ENCODE measurements at places on chromosomes 3 and 15.

GRCh38 chr3:123740391-123740822 is 143.7 kb downstream of the MYLK start:
- DNase-seq = no peak

DNA sequence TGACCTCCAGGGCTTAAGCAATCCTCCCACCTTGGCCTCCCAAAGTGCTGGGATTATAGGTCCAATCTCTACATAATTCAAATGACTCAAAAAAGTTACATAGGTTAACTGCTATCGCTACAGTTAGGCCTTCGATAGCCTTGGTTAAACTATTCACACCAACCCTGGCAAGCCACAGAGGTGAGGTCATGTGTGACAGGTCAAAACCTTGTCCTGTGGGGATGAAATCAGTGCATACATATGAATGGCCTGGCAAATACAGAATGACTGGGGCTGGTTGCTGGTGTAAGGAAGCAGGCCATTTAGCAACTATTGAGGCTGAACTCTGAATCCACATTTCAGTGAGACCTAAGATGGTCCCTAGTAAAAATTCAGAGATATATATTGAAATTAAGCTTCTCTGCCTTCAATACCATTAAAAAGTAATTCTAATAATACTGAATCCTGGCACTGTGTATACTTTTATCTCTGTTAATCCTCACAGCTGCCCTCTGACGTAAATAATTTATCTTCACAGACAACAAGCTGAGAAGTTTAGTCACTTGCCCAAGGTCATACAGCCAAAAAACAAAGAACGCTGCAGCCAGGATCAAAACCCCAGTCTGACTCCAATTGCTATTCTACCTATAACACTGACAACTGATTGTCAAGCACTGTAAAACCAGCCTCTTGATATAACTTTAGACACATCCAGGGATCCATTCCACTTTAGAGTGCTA is 35.3 kb downstream of the MKRN2 start:
- DNase-seq = no peak

DNA sequence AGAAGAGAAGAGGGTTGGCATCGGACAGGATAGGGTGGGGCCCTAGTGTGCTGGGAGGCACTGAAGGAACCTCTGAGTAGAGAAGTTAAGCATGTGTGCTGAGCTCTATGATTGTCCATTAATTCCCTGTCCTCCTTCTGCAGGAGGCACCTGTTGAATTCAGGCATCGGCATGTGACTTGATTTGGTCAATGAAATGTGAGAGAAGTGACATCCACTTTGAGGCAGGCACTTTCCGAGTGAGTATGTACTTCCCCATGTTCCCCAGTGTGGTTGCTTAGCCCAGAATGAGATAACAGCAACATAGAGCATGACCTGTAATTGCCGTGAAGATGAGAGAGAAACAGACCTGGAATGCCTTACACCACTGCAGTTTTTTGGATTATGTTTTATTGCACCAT is 224.8 kb downstream of the RPLP1 start:
- DNase-seq = no peak

DNA sequence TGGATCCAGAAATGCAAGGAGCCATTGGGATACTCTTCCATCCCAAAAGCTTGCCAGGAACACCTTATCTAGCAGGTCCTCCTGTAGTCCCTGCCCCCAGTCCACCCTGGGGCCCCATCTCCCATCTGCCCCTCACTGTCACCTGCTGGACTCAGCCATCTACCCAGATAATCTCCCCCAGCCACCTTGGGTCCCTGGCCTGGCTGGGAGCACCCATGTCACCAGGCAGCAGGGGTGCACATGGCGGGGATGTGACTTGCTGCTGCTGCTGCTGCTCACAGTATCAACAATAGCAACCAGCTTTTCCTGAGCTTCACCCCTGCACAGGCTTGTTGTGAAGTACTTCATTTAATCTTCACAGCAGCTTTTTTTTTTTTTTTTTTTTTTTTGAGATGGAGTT is 12.6 kb downstream of the PTH1R start:
- no peak for DNase-seq

GRCh38 chr3:133506215-133506901 is 67.1 kb upstream of the CDV3 start:
- no peak for DNase-seq

DNA sequence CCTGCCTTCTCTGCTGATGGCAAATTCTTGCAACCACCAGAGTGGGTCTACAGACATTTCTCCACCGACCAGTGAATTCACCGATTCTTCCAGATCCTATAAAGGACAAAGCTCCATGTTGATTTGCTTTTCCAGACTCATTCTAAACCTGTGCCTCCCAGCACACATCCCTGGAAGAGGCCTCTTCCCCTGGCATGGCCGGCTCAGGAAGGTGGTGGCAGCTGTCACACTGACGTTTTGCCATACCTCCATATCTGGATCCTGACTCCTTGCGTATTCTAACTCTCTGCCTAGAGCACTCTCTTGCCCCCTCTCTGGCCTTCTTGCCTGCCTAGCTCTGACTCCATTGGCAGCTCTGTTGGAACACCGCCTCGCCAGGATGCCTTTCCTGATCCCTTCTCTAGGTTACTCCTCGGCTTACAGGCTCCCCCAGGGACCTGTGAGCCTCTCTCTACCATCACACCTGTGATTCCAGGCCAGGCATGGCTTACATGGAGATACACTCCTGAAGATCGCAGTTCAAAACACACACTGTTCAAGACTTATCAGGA is 31.0 kb downstream of the SLCO2A1 start:
- no peak for DNase-seq

Data from choroid plexus epithelial cell (primary cell).